Activated T-helper 1 cell treated with anti-CD3 and anti-CD28 coated beads, Interleukin-2, amount 50 U/mL, for 16 hours (primary cell): ENCODE measurements at places on chromosomes 3 and 15.

- DNase-seq = no peak
These were observed 18.6 kb downstream of the FAM174B start for GRCh38 chr15:92636908-92637481.

DNA sequence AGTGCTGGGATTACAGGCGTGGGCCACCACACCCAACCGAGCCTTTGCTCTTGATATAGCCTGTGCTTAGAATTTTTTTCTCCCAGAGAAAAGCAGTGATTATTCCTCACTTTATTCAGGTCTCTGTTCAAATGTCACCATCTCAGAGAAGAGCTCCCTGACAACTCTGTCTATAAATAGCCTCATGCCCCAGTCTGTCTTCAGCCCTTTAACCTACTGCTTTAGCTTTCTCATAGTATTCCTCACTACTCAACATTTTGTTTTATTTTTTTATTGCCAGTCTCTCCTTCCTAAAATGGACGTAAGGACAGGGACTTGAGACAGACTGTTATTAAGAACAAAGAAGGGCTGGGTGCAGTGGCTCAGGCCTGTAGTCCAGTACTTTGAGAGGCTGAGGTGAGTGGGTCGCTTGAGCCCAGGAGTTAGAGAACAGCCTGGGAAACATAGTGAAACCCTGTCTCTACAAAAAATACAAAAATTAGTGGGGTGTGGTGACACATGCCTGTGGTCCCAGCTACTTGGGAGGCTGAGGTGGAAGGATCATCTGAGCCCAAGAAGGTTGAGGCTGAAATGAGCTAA, 78.7 kb upstream of the TTBK2 start:
- DNase-seq = no peak

DNA sequence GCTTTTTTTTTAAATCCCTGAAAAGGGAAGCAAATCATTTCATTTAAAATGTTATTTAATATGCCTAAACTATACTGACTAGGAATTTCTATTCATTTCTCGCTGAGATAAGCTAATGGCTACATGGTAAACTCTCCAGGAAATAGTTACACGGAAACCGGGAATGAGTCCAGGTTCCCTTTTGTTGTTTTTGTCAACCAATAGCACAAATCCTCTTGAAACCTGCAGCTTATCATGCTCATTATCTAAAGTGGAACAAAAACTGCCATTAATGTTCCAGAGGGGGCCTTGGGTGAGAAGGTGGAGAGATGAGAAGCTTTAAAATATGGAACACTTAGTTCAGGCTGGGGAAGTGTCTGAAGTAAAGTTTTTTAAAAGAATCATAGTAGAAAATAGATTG, 113.5 kb upstream of the ALCAM start:
- DNase-seq = no peak

DNA sequence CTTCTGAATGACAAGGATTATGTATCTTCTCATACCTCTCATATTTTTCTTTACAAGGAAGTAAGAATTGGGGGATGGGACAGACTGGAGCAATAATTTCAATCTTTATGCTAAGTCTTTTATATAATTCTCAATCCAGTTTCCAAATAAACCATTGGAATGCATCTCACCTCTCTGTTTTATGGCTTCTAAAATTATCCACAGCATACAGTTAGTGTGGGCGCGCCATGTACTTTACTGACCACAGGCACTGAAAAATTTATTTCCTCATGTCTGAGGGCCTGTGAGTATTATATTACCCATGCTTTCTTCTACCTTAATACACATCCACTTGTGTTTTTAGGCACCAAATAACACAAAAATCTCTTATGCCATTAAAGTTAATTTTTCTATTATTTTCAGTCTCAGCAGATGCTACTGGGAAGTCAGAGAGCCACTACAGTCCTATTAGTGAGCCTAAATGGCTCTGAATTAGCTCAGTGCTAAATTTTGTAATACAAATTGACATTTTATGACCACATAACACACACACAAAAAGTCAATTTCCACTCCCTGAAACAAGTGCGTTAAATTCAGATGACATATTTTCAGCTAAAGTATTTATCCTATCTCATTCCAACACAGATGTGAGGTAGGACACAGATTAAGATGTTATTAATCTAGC, 39.3 kb downstream of the SLITRK3 start:
- DNase-seq = no peak

GRCh38 chr3:178258121-178258520, 278.1 kb upstream of the KCNMB2 start:
- no peak for DNase-seq

DNA sequence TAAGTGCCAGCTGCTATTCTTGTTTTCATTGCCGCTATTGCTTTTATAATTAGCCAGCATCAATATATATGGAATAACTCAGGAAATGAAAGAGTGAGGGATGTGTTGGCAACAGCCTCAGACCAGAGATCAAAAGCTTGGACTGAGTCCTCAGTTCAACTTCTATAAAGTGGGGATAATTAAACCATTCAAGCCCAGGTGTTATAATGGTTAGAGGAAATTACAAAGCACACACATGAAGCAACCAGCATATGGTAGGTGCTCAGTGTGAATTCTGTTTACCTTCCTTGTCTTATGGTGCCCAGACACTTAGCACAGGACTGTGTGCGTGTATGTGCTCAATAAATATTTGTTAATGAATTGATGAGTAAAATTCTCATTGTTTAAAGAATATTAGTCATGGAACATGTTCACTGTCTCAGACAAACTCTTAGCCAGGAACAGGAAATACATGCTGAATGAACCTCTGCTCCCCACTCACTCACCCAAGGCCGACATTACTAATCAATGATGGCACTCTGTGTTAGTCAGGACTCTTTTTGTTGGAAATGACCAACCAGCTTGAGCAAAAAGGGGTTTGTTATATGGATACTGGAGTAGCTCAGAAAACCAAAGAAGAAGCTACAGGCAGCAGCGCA, 16.7 kb upstream of the CCDC174 start:
- DNase-seq = no peak

- no peak for DNase-seq
These were observed 109.6 kb downstream of the ADAMTS9 start for GRCh38 chr3:64578062-64578770.

DNA sequence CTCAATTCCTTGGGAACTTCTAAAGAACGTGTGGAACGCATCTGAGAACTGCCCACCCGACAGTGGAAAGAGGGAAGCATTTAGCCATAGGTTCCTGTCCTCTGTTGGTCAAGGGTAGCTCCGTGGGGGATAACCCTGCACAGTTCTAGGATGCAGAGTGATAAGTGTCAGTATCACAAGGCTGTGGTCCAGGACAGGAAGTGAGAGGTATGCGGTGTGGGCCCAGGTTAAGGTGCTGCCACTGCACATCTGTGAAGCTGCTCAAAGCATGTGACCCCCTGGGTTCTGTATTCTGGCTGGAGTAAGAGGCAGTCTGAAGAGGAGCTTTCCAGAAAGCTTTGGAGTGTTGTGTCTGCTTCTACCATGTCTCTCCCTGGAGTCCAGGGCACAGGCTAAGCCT, 51.7 kb upstream of the HES1 start:
- no peak for DNase-seq

DNA sequence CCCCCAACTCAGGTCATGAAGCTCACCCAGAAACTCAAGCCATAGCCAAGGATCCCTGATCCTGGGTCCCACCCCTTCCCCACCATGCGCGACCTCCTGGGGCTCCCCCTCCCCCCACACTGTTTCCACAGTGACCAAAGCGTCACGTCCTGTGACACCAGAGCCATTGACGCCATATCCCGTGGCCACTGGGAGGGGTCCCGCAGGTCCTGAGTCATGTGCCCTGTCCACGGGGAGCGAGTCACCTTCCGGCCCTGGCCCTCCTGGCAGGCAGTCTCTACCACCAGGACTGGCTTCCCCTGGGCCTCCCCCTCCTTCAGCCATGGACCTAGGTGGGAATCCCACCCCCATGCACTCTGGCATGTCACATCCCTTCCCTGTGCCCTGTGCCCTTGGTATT, 15.6 kb downstream of the SEMA3F start:
- no peak for DNase-seq

DNA sequence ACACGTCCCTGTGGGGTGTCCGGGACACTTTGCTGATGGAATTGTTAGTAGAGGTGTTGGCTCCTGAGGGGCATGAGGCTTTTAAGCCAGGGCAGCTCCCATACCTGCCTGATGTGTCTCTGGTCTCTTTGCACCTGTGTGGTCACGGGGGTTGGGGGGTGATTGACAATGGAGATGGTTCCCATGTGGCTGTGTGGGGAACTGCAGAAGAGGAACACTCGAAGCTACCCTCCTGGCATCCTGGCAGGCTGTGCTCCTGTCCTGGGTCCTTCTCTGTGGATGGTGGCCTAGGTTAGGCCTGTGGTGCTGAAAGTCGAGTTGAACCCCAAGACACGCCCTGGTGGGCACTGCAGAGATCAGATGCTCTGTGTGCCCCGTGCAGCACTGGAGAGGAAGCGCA, 73.4 kb downstream of the HMCES start:
- DNase-seq = no peak

DNA sequence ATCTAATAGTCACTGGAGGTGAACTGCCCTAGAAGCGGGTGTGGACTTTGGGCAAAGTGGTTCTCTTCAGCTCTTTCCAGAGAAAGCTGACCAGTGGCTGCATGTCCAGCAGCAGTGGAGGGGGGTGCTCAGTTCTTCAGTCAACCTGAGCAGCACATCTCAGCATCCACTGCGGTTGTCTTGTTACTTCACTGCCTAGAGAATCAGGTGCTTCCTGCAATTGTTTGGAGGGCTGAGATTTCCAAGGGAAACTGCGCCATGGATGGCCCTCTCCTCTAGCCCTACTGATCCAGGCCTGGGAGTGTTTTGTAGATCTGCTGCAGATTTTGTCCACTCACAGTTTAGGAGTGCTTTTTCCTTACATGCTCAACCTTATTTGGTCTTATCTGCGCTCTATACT, 65.6 kb upstream of the CFAP161 start:
- no peak for DNase-seq

- no peak for DNase-seq
These were observed 62.3 kb upstream of the CPOX start for GRCh38 chr3:98655666-98656065.

DNA sequence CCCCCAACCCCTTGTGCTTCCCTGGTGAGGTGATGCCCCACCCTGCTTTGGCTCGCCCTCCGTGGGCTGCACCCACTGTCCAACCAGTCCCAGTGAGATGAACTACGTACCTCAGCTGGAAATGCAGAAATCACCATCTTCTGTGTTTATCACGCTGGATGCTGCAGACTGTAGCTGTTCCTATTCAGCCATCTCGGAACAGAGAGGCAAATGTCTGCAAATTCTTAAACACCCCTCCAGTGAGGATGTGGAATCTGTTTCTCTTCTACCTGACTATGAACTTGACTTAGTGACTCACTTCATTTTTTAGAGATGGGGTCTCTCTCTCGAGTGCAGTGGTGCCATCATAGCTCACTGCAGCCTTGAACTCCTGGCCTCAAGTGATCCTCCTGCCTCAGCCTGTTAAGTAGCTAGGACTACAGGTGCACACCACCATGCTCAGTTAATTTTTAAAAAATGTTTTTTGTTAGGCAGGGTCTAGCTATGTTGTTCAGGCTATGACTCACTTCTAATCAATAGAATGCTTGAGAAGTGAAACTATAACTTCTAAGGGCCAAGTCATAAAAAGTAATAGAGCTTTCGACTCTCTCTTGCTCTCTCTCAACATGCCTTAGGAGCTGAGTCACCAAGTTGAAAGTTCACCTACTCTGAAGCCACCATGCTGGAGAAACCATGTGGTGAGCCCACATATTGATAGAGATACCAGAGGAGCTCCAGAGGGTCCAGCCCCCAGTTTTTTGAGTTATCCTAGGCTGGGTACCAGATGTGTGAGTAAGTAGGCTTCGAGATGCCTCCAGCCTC, 11.5 kb upstream of the PARP14 start:
- no peak for DNase-seq

- DNase-seq = no peak
These were observed 253.3 kb upstream of the LYSMD4 start for GRCh38 chr15:99986297-99987118.

DNA sequence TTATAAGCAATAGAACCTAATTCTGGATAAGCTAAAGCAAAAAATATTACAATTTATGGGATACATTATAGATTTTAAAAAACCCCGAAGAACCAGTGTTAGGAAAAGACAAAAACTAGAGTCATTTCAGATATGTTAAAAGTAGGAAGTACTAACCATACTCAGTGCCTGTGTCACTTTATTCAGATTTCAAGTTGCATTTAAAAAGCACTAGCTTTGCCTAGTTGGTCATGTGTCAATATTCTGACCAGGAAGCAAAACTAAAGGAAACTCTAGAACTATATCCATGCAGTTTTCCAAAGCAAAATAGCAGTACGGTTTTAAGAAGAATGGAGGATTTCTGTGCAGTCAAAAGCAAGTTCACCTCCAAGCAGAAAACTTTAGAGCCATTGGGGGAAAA, 88.4 kb downstream of the RAP2B start:
- DNase-seq = no peak

- DNase-seq = no peak
These were observed 15.9 kb upstream of the FAH start for GRCh38 chr15:80136854-80137253.

DNA sequence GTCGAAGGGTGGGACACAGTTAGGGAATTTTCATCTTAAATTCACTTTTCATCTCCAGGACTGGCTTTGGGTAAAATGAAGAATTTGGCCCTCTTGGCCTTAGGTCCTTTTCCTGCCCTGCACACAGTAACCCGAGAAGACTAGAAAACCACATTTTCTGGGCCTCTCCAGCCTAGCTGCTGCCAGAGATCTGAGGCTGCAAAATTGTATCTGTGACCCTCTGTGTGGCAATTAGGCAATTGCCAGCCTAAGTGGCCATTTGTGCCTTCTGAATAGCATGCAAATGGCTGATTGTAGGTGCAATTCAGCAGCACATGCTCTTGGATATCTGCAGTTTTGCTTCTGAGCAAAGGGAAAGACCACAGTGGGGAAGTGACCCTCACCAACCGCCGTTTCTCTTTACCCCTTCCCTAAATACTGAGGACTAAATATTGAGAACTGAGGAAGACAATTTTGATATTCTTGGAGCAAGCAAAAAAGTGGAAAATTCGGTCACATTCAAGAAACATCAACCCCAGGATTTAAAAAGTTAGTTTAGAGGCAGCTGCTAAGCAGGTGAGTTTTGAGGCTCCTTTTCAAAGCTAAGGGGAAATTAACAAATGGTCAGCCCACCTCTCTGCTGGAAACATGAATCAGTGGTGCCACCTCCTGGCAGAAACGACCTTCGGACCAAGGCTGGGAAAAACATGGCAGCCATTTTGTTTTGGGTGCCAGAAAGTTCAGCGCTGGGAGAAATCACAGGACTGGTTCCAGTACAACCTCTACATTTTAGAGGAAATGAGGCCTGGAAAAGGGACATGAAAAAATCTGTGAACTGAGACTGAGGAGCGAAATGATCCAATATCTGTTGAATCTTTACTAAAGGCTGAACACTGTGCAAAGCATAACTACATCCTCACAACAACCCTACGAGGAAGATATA, 56.6 kb upstream of the PRTG start:
- DNase-seq = no peak

- DNase-seq = no peak
These were observed 13.1 kb downstream of the BMF start for GRCh38 chr15:40095371-40096093.
